ENCODE measurements at places on chromosomes 7 and 10.

- DNase-seq: no peak
Observed at GRCh38 chr7:66013938-66014337, 31.9 kb upstream of the GUSB start.

- DNase-seq: peak; percentile 51
Observed at GRCh38 chr10:102646610-102647442, 2.5 kb downstream of the TRIM8 start.

- DNase-seq: no peak
Observed at GRCh38 chr7:44386139-44386913, 60.9 kb upstream of the CAMK2B start.

GRCh38 chr7:78535655-78536054 is 737.1 kb downstream of the PHTF2 start:
- DNase-seq: no peak

DNA sequence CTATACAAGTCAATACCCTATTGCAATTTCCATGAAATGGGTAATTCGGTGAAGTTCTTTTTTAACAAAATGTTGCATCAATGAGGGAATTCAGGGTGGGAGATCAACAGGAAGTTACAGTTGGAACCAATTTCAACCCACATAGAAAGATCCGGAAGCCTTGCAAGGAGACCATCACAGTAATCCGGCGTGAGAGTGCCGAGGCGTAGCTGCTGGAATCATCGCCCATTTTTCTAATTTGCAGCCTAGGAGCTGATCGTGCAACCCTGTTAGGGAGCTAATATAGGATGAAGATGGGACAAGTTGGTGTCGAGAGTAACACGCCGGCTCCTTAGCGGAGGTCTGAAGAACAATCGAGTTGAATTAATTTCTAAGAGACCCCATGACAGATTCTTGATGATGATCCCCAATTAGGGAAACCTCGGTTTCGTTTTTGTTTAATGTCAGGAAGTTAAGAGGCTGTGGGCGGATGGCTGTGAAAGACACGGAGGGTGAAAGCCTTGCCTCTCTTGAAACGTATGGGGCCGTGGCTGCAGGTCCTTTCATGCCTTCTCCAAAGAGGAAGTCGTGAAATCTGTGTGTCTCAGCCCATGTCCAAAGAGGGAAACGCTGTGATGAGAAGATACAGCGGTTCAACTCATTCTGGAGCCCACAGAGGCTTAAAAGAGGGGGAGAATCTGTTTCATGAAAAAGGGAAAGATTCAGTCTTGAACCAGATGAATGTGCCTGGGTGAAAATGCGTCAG is 51.2 kb upstream of the CARD11 start:
- peak; percentile 30 for DNase-seq

GRCh38 chr10:121694327-121694965 is 96.2 kb upstream of the FGFR2 start:
- DNase-seq: no peak

GRCh38 chr10:132208462-132209050 is 21.8 kb downstream of the DPYSL4 start:
- DNase-seq: no peak

GRCh38 chr7:157987906-157988305 is 599.7 kb downstream of the PTPRN2 start:
- no peak for DNase-seq

DNA sequence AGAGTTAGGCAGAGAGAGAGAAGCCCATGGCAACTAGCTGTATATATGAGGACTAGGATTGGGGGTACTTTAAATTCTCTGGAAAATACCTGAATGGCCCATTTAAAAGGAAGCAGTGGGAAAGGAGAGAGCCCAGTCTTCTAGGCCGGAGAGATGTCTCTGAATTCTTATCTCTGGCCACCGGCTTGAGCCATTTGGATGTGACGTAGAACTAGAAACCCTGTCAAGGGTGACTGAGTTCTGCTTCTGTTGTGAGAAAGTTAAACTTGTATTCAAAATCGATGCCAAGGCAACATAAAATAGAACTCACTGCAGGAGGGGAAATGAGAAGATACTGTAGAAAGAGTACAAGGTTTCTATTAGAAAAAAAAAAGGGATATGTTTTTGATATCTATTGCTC is 6.3 kb upstream of the GSTK1 start:
- DNase-seq: no peak

DNA sequence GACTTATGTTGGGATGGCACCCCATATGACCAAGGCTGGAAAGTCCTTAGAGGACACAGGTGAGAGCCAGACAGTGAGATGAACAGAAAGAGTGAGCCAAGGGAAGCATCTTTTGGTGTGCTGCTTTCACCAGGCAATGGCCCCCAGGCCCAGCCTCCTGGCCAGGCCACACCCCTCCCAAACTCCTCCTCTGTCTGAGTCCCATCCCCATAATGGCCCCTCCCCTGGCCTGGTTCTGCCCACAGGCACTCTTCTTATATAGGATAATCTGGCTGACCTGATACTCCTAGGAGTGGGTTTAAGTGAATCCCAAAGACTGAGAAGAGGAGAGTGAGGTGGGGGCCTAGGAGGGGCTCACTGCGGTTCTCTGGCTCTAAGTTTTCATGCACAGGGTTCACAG is 252.5 kb downstream of the RPS24 start:
- DNase-seq: no peak

DNA sequence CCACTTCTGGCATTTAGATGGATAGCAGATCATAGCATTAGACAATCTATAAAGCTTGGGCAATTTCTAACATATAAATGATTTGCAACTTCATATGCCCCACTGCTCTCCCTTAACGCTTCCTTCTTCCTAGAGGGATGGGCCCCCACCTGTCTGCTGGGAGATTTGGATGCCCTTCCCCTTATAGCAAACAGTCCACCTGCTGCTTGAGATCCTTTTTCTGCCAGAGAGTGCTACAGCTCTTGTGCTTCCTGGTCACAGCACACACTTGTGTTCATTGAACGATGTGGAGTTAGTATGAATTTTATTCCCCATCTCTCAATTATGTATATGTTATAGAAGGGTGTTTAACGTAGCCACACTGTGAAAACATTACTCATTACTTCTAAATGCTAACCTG is 10.4 kb upstream of the PCGF5 start:
- no peak for DNase-seq

GRCh38 chr10:6678211-6678803 is 98.2 kb upstream of the PRKCQ start:
- peak; percentile 60 for DNase-seq
